ENCODE measurements at places on chromosomes 1 and 21. TPM values are rescaled to one million over a fixed set of nuclear protein-coding genes. Genes with fewer than 3 reads are reported as not detected.

SPRR1B gene
- total RNA-seq, result not detected

- no peak for DNase-seq
Observed at GRCh38 chr1:61149010-61149860, 66.9 kb downstream of the NFIA start.

WNT4 gene
- total RNA-seq, result under 0.01 TPM

- no peak for DNase-seq
Observed at GRCh38 chr1:205581321-205581980, 50.4 kb downstream of the ELK4 start.

- peak; percentile 21 for DNase-seq
Observed at GRCh38 chr1:94122201-94122970, 1.4 kb upstream of the ABCA4 start.

KRTAP19-1 gene
- not detected for total RNA-seq

- no peak for DNase-seq
Observed at GRCh38 chr1:212967801-212968200, 17.5 kb downstream of the VASH2 start.

GRCh38 chr1:229070168-229070567 lies 200.7 kb upstream of the RAB4A start:
- no peak for DNase-seq

BCAR3 gene
- total RNA-seq, result 1.1 TPM

Data from hematopoietic multipotent progenitor cell (in vitro differentiated cells).